Activated T-helper 2 cell treated with anti-CD3 and anti-CD28 coated beads, Interferon-gamma antibody, Interleukin-2, Interleukin-4, amounts not matched to agents 10 μg/mL and 5 μg/mL and 100 μg/mL, durations not matched to agents 14 hours and 24 hours and 36 hours (primary cell): ENCODE measurements at places on chromosomes 3 and 15. TPM values are rescaled to one million over a fixed set of nuclear protein-coding genes. Genes with fewer than 3 reads are reported as not detected.

- no peak for DNase-seq
Observed at GRCh38 chr3:18007980-18008379, 265.5 kb upstream of the TBC1D5 start.

DNA sequence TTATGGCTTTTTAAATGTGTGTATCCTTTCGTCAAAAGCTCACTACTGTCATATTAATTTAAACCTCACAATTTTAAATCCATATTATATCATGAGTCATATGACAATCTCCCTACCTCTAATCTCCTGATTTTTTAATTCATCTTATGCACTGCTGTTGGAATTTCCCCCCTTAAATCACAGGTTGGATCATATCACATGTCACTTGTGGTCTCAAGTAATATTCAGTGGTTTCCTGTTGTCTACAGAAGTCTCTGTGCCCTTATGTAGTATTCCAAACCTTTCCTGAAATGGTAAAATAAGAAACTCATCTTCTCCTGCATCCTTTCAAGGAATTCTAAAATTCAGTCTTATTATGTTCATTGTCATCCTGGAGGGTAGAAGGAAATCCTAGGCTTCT lies 116.0 kb upstream of the CBLB start:
- no peak for DNase-seq

GRCh38 chr3:38645601-38646000 lies 3.9 kb downstream of the SCN5A start:
- no peak for DNase-seq

- DNase-seq: no peak
Observed at GRCh38 chr15:76206325-76206976, 104.8 kb downstream of the ETFA start.

Gene RHOA
- total RNA-seq: 425 and 428 TPM in 2 replicates
